ENCODE measurements at places on chromosomes 2 and 18.
A peak's percentile ranks its signal among the peaks of the same experiment; 100 is the strongest.

- DNase-seq: no peak
Measured at GRCh38 chr2:48527226-48527885, 2.6 kb upstream of the STON1 start.

DNA sequence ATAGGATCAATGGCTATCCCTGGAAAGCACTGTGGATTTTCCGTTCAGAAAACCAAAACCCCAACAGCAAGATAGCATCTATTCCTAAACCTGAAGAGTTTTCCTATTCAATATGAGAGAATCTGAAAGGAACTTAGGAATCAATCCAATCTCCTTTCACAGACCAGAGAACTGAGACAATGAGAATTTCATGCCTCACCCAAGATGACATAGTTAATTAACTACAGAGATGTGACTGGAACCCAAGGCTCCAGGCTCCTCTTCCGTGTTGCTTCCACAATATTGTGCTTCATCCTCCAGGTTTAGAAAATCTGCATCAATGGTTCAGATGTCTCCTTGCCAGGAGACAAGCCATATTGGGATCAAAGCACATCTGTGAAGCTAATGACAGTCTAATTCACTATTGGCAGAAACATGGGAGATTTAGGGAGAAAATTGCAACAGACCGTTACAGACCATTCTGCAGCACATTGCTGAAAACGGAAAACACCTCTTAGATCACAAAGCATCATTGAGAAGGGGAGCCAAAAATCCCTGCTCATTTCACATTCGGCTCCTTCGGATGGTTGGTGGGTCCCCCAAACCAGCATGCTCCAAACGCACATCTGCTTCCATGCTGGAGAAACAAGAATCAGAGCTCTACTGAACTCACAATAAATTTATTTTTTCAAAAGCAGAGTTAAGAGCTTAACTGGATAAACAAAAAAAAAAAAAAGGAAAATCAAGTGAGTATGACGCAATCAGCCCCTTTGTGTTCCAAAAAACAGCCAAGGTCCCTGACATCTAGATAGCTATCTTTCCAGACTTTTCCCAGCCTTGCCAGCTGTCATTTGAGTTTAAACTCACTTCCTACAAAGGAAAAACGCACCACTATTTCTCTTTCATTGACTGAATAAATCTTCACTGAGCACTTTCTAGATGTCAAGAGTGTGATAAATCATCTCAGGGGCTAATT is 290.3 kb downstream of the C1D start:
- no peak for DNase-seq

GRCh38 chr18:48994044-48994651 is 43.4 kb upstream of the SMAD7 start:
- DNase-seq: peak; percentile 75

DNA sequence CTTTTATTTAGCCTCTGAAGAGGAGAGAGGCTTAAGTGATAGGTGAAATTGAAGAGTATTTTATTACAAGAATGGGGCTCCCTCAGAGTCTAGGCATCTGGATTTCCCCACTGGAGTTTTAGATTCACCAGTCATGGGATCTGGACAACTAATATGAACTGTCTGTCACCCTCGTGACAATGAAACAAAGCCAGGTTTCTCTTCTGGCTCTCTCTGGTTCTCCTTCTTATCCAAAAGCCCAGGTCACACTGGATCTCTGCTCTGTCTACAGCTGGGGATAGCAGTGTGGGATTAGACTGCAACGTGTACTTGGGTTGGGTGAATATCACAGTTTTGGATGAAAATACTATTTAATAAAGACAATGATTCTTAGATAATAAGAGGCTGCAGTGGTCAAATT is 31.2 kb downstream of the LHCGR start:
- DNase-seq: no peak

DNA sequence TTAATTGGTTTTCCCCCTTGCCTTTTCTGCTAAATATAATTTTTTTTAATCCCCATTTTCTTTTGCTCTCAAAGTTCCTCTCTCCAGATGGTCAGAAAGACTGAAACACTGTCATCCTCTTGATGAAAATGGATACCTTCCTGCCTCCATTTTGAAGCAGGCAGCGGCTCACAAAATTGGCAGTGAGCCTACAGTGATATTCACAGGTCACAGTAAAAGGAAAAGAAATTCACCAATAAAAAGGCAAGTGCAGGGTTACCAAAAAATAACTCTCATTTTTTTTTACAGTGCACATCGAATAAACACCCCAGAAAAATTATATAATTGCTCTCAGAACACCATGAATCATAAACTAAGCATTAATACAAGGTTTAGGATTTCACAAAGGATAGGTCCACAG is 307.5 kb downstream of the TCF4 start:
- DNase-seq: no peak

DNA sequence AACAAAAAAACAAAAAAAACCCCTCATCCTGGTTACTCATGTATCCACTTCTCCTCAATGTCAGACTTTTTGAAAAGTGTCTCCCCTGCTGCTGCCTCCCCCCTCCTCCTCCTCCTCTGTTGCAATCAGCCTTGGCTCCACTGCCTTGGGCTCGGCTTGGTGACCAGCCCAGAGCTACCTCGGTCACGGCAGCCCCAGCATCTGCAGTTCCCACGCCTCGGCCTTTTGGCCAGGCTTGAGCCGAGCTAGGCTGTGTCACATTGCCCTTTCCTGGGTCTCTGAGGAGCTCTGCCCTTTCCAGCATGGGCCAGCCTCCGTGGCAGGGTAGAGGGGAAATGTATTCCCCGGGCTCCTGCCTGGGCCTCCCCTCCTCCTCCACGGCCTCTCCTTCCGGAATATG is 22.7 kb upstream of the INHBB start:
- no peak for DNase-seq

All from astrocyte of the cerebellum (primary cell).